Activated gamma-delta T cell treated with anti-CD3 and anti-CD28 coated beads, Interleukin-2, amount 50 U/mL, for 16 hours (primary cell): ENCODE measurements at places on chromosomes 1 and 21.

DNA sequence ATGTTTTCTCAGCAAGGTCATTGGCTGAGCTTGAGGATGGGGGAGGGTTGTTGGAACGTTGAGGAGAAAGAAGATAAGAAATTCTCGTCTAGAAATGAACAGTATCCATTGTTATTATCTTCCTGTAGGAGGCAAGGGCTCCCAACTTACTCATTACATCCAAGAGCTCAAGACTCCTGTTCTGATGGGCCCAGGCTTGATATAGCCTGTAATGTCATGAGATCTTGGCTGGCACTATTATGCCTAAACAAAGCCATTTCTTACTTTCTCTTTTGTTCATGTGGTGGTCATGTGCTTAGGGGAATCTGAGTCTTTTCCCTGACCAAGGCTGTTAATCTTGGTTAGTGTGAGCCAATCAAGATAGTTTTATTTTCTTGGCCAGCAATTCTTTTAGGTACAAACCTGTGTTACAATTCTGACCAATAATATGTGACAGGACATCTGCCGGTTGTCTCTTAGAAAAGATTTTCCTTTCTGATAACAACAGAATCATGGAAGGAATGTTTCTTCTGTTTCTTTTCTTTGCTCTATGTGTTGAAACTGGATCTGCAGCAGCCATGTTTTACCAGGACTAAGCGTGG, 15.2 kb upstream of the IGSF3 start:
- no peak for DNase-seq

- DNase-seq: no peak
Observed at GRCh38 chr1:156911577-156912298, 8.7 kb upstream of the LRRC71 start.

DNA sequence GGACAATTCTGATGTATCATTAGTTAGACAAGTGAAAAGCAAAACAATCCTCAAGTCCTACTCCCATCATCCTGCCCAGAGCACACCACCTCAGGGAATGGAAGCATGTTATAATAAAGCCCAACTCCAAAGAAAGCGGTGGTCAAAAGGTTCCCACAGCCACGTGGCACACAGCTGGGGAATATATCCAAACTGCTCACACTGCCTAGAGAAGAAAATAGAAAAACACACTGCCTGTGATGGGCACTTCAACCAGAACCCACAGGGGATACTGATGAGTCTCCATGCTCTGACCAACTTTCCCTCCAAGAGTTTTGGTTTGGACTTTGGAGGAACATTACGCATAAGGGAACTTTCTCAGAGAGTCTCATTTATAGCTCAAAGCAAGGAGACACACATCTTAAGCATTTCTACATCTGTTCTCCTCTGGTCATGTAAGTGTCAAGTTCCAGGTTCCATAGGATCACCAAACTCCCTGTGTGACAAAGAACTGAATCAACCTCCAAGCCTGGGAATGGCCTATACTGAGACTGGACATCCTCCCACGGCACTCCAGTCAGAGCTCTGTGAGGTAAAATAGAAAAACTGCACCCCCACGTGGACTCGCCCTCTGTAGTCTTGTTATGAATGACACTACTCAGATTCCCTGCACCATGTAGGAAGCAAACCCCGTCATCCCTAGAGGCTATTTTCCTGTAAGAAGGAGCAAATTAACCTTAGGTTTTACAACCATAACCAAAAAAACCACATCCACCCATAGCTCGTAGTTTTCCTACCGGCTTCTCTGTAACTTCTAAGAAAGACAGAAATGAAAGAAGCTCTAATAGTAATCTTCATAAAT, 12.2 kb downstream of the DSTYK start:
- DNase-seq: no peak

GRCh38 chr1:156741481-156741983, 644 bp upstream of the MRPL24 start:
- no peak for DNase-seq

- DNase-seq: no peak
Observed at GRCh38 chr1:3312898-3313575, 141.4 kb upstream of the ARHGEF16 start.

GRCh38 chr1:225842074-225842473, 32.1 kb downstream of the EPHX1 start:
- DNase-seq: no peak

DNA sequence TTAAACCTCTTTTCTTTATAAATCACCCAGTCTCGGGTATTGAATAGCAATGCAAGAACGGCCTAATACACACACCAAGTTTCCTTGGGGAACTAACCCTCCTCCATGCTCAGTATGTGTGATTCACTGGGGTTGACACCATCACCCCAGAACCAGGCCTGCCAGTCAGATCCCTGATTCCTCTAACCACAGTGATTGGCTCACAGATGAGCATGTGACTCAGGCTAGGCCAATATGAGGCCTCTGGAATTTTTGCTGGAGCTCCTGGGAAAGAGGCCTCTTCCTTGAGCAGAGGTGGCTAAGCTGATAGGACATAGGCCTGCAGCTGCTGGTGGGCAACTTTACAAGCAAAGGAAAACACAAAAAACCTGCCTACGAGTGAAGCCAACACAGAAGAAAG, 74.7 kb upstream of the ZBTB40 start:
- no peak for DNase-seq

GRCh38 chr1:227893949-227894721, 53.6 kb downstream of the WNT9A start:
- DNase-seq: no peak
